ENCODE measurements at places on chromosomes 11 and 22. TPM values are rescaled to one million over a fixed set of nuclear protein-coding genes. Genes with fewer than 3 reads are reported as not detected.

The TMEM25 gene
- 48.7 TPM for polyA plus RNA-seq

The CFAP300 gene
- 0.59 TPM for polyA plus RNA-seq

The GUCY1A2 gene
- 0.49 TPM for polyA plus RNA-seq

The SCN3B gene
- polyA plus RNA-seq = 17.7 TPM

The MMP13 gene
- not detected for polyA plus RNA-seq

The DLAT gene
- 26.8 TPM for polyA plus RNA-seq

The NELL1 gene
- 53.7 TPM for polyA plus RNA-seq

The CDCA5 gene
- 68.3 TPM for polyA plus RNA-seq

The RAC2 gene
- 3.3 TPM for polyA plus RNA-seq

The ESAM gene
- polyA plus RNA-seq = 42.0 TPM

The MYRF gene
- 70.8 TPM for polyA plus RNA-seq

The NUDT22 gene
- polyA plus RNA-seq = 53.5 TPM

The C11orf87 gene
- polyA plus RNA-seq = 2.1 TPM

The OR8D1 gene
- polyA plus RNA-seq = not detected

The OR52J3 gene
- polyA plus RNA-seq = not detected

The FAT3 gene
- polyA plus RNA-seq = 0.85 TPM

The OR2AT4 gene
- not detected for polyA plus RNA-seq

The DTX4 gene
- polyA plus RNA-seq = 5.2 TPM

The KRTAP5-9 gene
- polyA plus RNA-seq = not detected

The UBE2L3 gene
- polyA plus RNA-seq = 89.0 TPM

The LDHAL6A gene
- polyA plus RNA-seq = not detected

The TSPAN32 gene
- not detected for polyA plus RNA-seq

The FAM89B gene
- polyA plus RNA-seq = 116 TPM

The MRGPRG gene
- polyA plus RNA-seq = not detected

The PRAME gene
- not detected for polyA plus RNA-seq

The SPTBN2 gene
- 115 TPM for polyA plus RNA-seq

The ARHGAP42 gene
- polyA plus RNA-seq = 0.59 TPM

The ENTHD1 gene
- not detected for polyA plus RNA-seq

The GGTLC3 gene
- polyA plus RNA-seq = not detected

Data from brain (organoid and tissue), 16 donors.